Hematopoietic multipotent progenitor cell treated with erythropoietin and hydrocortisone succinate and interleukin-3 and kit ligand, for 17 days (in vitro differentiated cells): ENCODE measurements at places on chromosomes 12 and 14.

- no peak for DNase-seq
Observed at GRCh38 chr12:82757656-82758055, 71.0 kb downstream of the TMTC2 start.

DNA sequence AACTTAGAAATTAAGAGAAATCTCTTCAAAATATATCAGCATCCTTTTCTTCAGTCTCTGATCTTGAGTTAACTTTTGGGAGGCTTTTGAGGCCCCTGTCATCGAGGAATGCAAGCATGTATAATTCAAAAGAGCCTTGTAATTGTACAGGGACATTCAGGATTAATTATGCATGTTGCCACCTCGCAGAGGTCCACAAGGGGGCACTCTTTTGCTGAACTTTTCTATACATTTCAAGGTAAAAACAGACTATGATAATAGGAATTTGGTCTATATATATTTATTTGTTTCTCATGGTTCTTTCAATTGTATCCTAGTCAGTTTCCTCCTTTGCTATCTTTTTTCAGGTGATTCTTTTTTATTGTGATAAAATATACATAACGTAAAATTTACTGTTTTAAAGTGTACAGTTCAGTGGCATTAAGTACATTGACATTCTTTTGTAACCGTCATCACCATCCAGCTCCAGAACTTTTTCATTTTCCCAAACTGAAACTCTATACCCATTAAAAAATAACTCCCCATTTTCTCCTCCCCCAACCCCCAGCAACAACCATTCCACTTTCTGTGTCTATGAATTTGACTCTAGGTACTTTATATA, 47.0 kb upstream of the SLC2A13 start:
- DNase-seq: no peak

DNA sequence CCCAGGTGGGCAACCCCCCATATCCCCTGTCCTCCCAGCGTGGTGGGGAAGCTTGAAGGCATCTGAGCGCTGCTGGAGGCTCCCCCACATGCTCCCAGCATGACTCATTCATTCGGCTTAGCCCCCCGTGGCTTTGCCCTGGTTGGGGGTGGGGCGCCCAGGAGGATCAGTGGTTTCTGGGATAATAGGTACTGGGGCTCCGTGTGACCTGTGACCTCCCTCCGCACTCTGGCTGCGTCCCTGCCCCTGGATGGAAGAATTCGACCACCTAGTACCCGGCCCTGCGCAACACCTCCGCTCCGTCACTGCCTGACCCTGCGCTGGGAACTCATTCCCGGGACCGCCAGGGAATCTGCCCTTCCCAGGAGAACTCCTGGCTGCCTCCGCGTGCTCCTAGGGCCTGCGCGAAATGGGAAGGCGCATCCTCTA, 120.1 kb downstream of the AACS start:
- DNase-seq: no peak

DNA sequence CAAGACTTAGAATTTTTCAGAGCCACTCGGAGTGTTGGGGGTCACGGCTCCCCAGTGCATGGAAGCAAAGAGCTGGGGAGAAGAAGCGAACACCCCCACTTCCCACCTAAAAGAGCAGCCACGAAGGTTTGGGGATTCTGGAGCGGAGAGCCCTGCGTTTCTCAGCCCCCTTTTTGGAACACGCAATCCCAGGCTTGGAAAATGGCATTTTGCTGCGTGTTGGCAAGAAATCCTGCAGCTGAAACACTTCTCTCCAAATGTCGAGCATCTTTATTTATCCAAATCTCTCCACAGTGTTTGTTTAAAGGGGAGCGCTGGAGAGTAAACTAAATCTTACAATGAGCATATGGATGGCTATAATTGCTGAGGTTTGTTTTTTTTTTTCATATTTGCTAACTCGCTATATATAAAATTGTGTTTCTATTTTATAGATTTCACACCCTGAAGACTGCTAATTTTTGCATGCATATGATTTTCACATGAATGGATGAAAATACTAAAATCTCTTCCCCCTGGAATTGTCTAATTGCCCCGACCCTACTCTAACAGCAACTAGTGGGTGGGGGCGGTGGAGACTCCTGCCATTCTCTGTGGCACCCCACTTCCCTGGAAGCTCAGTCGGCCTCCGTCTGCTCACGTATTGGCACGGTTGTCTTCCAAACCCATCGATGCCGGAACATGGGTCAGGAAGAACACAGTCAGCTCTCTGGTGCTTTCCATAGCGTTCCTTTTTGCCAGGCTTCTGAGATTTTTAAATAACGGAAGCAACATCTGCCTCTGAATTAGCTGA, 120.5 kb downstream of the GCH1 start:
- DNase-seq: no peak

DNA sequence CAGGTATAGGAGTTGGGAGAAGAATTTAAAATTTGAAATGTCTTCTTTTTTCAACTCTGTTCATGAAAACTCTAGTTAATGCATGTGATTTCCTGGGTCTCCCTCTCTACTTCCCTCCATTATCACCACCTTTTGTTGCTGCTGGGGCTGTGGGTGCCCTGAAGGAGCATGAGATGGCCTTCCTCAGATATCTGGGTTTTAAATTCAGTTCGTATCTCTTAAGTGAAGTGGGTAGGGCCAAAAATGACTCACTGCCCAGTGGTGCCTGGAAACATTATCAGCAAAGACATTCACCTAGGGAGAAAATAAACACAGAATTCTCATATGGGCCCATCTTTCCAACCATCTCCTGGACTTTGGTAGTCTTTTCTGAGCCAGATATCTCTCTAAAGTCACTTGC, 234.9 kb upstream of the PLEKHG7 start:
- no peak for DNase-seq

DNA sequence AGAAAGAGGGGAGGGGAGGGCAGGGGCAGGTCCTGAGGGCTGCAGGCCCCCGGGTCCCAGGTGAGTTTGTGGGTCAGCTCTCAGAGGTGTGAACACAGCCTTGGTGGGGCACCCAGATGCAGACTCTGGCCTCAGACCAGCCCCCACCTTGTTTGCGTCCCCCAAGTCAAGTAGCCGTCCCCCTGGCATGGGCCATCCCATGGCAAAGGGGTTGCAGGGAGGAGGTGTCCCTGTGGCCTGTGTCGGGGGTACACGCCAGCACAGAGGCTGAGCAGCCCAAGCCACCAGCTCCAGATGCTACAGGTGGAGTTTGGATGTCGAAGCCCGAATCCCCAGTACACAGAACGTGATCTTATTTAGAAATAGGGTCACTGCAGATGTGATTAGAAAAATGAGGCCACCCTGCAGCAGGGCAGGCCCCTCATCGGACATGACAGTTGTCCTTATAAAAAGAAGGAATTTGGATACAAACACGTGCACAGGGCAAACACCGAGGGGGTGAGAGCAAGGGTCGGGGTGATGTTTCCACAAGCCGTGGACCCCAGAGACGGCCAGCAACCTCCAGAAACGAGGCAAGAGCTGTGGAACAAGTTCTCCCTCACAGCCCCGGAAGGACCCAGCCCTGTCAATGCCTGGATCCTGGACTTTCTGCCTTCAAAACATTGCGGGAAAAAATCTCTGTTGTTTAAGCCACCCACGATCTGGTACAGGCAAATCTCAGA, 141.2 kb upstream of the C14orf180 start:
- DNase-seq: no peak
